Vagina (tissue), 2 donors: ENCODE measurements at places on chromosomes 4 and X.

- DNase-seq = no peak
Measured at GRCh38 chrX:675279-675954, 44.8 kb downstream of the SHOX start.

GRCh38 chrX:87616371-87616770 lies 98.8 kb downstream of the KLHL4 start:
- DNase-seq = no peak

GRCh38 chr4:38743866-38744265 lies 38.9 kb downstream of the TLR10 start:
- DNase-seq = no peak

DNA sequence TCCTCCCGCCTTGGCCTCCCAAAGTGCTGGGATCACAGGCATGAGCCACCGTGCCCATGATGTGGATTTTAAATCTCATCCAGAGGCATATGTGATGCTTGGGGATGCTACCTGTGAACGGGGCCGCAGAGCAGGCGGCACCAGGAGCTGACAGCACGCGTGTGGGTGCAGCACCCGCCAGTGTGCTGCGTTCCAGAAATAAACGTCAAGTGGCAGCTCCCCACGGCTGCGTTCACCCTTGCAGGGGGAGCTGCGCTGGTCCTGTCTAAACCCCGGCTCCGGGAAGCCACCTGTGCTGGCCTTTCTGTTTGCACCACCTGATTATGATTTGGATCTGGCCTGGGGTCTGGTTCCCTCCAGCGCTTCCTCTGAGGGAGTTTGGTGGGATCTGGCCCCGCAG lies 77.8 kb downstream of the SORCS2 start:
- DNase-seq = no peak

DNA sequence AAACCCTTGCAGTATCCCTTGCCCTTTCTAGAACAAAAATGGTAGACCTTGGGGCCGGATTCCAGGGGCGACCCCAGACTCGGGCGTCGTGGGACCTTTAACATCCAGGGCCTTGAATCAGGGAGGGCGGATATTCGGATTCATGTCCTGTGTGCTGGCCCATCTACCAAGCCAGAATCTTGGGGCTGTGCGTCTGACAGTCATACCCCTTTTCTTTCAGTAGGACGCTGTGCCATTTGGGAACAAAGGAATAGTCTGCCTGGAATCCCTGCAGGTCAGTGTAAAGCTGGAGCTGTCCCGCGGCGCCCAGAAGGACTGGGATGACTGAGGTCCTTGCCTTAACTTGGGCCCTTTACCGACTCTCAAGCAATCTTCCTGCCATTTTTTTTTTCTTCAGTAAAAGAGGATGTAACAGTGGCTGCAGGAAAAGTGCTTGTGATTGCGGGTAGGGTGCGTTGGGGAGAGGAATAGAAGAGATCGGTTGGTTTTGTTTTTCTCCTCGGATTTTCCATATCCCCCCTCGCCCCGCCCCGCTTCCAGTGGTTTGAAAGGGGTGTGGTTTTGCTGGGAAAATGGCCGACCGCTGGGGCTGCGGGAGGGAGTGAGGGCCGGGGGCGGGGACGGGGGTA lies 518 bp downstream of the ARMCX1 start:
- DNase-seq = no peak

DNA sequence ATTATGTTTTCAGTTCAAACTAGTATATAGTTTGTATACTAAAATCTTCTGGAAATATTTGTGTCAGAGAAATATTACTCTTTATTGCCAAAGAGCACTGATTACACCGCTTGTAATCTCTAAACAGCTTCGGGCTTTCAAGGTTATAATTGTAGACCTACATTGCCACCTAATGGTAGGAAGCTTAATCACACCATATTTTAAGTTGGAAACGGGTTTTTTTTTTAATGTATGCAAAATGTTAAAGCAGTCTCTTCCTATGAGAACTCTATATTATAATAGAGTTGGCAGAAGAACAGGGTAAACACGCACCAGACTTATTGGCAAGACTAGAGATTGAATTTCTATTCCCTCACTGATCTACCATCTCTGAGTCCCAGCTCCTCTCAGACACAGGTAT lies 19.5 kb upstream of the NFXL1 start:
- no peak for DNase-seq

DNA sequence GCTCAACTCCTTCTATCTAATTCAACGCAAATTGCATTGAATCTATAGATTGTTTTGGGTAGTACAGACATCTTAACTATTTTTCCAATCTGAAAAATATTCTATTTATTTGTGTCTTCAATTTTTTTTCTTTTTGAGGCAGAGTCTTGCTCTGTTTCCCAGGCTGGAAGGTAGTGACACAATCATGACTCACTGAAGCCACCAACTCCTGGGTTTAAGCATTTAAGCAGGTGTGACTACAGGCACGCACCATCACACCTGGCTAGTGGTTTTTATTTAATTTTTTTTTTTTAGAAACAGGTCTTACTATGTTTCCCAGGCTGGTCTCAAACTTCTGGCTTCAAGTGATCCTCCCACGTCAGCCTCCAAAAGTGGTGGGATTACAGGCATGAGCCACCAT lies 98.3 kb downstream of the GK start:
- no peak for DNase-seq

- DNase-seq = no peak
Measured at GRCh38 chr4:32488690-32489089, 1768.5 kb downstream of the PCDH7 start.

DNA sequence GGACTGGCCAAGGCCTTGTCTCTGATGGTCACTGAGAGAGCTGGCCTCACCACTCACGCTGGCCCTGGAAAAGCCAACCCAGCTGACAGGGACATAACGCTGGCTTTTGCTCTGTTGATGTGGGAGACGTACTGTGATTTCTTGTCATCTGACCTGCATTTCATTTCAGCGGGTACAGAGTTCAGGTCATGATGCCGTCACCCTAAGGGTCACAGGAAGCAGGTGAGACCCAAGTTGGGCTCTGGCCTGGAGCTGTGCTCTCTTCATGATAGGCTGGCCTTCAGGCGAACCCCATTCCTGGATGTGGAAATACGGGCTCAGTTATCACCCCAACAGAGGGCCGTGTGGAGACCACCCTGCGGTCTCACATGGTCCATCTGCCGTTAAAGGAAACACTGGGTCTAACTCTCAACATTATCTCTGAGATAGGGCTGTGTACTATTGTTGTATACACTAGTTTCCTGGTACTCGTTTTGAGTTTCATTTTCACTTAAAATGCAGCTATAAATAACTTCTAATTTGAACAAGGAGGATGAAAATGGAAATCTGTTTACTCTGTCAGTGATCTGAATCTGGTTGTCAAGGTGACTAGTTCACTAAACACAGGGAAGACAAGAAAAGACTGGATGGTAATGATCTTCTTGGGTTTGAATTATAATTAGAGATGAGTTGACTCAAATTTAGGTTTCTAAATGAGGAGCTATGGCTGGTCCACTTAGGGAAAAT lies 89.1 kb downstream of the TBC1D9 start:
- DNase-seq = no peak

DNA sequence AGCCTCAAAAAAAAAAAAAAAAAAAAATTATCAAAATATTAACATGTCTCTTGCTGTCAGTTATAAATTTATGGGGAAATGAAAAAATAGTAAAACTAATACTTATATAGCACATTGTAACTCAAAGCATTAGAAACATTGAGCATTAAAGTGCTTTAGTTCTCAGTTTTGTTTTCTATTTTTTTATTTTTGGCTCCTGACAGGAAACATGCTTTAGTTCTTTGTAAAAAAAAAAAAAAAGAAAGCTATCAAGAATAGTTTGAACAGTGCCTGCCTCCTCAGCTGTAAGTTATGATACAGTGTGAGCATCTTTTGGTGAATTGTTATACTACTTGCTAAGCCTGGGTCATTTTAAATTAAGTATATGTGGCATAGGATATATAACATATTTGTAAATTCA lies 5.1 kb upstream of the CENPC start:
- DNase-seq = no peak

- no peak for DNase-seq
Measured at GRCh38 chrX:1330605-1331004, 6.0 kb upstream of the IL3RA start.

DNA sequence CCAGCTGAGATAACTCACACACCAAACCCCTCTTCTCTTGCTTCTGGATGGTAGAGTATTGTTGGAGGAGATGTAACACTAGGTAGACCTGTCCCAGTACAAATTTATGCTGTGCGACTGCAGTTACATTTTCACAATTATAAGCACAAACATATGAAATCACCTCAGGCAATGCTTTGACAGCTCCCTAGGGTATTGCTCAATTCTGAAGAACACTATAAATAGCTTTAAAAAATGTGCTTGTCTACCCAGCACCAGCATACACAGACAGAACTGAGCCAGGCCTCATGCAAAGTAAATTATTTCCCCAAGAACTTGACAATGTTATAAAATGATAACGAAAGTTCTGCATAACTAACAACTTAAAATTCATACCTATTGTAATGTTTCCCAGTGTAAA lies 1999.1 kb upstream of the ADGRL3 start:
- no peak for DNase-seq

DNA sequence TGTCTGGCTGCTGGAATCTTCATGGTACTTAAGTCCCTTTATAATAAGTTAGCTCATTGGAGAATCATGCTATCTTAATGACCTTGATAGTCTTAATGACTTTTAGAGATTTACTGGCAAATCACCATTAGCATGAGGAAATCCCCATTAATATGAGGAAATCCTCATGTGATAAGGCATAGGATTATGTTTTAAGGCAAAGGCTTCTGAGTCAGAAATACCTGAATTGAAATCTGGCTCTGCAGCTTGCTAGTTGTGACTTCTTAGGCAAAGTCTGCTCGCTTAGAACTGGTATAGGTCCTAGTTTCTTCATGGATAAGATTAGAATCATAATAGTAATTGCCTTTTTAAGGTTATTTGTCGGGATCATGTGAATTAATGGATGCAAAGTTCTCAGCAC lies 190.2 kb upstream of the BANK1 start:
- DNase-seq = no peak

DNA sequence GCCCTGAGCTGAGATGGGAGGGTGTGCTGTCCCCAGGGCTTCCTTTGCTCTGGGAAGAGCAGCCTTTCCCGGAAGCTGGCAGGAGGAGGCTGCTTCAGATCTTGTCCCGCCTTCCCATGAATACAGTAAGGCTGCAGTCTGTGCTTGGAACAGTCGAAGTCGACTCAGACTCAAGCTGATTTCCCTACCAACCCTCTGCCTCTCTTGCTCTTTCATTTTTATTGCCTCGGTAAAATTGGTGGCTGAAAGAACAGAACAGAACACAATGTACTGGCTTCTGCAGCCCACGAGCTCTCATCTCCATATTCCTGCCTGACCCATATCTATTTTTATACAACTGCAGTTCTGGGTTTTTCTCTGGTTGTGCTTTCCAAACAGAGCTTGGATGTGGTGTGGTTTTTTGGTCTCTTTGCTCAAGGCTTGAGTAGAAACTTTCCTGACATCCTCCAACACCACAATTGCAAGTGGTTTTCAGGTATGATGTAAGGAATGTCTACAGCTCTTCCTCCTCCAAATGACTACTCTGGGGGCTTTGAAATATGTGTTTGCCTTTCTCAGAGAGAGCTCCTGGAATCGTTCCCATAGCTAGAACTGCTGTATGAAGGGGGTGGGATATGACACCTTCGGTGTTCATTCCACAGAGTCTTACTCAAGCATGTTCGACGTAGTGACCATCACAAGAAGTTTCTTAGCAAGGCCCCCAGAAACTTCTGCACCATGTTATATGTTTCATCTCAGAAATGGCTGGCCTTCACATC lies 61.3 kb downstream of the ENPP6 start:
- DNase-seq = no peak

DNA sequence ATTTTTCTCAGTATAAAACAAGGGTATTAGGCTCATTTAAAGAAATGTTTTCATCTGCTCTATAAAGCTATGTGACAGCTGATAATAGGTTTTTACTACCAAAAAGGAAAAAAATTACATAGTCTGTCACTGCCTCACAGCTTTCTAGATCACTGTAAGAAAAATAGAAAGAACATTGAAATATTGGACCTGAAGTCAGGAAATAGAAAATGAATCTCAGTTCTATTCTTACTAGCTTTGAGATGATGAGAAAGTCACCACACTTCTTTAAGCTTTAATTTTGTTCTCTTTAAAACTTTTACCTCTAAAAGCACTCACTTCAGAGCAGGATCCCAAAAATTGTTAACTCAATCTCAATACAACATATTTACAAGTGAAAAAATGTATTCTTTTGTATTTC lies 45.3 kb upstream of the CAMK2D start:
- DNase-seq = no peak

- DNase-seq = no peak
Measured at GRCh38 chrX:53251307-53251706, 26.3 kb upstream of the KDM5C start.

- no peak for DNase-seq
Measured at GRCh38 chr4:137312257-137312656, 220.0 kb downstream of the PCDH18 start.

GRCh38 chr4:151865744-151866591 lies 105.2 kb upstream of the GATB start:
- no peak for DNase-seq

DNA sequence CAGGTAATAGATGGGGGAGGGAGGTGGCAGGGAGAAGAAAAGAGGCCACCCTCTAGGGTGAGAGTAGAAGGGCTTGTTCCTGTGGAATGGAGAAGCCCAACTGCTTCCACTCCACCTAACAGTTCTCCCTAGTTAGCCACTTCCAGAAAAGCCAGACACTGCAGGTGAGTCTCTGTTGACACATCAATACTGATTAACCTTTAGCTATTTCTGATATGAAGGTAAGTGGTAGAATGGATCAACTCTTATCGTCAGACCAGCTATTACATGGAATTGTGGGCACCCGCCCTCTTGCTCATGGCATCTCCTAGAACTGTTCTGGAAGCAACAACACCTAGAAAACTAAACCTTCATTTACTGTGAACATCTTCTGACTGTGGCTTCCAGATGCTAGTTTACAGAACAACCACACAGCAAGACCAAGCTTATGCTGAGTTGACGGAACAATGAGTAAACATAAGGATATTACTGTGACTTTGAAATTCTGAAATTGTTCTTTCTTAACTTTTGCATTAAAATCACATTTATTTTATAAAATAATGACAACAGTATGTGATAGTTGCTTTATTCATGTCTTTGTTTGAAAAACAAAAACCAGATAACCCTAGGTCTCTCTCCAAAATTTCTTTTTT lies 44.7 kb downstream of the ANXA3 start:
- no peak for DNase-seq

DNA sequence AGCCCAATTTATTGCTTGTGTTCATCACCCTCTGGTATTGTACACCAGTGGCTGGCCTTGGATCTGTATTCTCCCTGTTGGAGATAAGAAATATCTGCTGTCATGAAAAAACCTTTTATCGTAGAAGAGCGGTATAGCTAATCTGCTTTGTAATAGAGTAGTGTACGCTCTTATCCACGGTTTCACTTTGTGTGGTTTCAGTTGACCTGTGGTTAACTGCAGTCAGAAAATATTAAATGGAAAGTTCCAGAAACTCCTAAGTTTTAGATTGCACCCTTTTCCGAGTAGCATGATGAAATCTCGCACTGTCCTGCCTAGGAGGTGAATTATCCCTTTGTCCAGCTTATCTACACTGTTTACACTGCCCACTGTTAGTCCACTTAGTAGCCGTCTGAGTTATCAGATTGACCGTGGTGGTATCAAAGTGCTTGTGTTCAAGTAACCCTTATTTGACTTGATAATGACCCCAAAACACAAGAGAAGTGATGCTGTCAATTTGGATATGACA lies 42.4 kb downstream of the KDM6A start:
- DNase-seq = no peak
